ENCODE measurements at places on chromosomes 7 and 10.

GRCh38 chr7:90690159-90690858 lies 94.2 kb downstream of the CDK14 start:
- DNase-seq, result no peak

GRCh38 chr10:20596065-20596755 lies 300.9 kb downstream of the NEBL start:
- DNase-seq, result peak; percentile 8

DNA sequence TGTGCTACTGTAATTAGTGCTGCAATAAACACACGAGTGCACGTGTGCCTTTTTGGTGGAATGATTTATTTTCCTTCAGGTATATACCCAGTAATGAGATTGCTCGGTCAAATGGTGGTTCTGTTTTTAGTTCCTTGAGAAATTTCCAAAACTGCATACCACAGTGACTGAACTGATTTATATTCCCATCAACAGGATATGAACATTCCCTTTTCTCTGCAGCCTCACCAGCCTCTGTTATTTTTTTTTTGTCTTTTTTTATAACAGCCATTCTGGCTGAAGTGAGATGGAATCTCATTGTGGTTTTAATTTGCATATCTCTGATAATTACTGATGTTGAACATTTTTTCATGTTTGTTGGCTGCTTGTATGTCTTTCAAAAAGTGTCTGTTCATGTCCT lies 922.9 kb upstream of the LRRN3 start:
- DNase-seq, result no peak

GRCh38 chr7:86991771-86992191 lies 67.7 kb downstream of the ELAPOR2 start:
- no peak for DNase-seq

DNA sequence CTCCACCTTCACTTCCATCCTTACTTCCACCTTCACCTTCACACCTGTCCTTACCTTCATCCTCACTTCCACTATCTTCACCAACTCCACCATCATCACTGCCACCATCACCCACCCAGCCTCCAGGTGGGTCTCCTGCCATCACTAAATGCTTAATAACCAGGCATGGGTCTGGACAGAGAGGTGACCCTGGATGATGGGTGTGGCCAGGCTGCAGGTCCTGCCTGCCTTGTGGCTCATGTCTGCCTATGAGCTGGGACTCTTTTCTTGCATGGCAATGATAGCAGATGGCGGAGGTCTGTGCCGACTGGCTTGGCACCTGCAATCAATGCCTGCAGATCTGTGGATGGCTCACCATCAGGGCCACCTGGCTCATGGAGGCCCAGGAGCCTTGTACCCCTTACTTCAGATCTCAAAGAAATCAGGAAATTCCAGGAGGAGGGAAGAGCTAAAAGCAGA lies 60.1 kb upstream of the ELN start:
- DNase-seq, result no peak

DNA sequence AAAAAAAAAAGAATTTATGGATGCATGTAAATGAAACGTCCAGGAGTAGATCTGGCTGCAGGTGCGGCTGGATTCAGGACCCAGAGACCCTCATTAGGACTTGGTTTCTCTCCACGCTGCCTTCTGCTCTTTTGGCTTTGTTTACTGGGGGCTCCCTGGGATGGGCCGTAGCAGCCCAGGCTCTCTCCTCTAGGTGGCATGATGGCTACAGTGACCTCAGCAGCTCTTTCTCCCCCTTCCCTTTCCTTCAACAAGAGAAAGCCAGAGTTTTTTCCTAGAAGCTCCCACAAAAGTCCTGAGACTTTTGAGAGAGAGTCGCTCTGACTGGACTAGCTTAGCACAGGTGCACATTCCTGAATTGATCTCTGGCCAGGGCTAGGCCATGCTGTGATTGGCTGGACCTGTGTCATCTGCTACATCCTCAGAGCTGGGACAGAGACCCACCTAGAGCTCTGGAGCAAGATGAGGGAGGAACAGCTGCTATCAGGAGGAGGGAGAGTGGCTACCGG lies 67.8 kb upstream of the PDCD4 start:
- DNase-seq, result peak; percentile 49

DNA sequence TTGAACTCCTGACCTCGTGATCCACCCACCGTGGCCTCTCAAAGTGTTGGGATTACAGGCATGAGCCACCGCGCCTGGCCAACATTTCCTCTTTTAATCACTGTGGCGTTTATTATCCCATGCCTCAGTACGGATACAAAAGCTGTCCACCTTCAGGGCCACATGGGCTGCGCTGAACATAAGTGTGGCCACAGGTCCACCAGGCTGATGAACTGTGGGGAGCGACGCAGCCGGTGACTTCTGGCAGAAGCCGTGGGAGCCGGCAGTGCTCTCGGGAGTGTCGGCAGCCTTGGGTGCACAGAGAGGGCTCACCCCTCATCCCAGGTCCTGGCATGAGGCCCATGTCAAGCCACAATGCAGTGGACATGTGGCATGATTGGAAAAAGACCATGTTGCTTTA lies 223.6 kb downstream of the TNS3 start:
- no peak for DNase-seq

- peak; percentile 4 for DNase-seq
These were observed 34.9 kb upstream of the STEAP1 start for GRCh38 chr7:90119178-90119971.

- no peak for DNase-seq
These were observed 284.9 kb upstream of the VWC2 start for GRCh38 chr7:49488573-49488972.

- DNase-seq, result no peak
These were observed 22.3 kb downstream of the SCART1 start for GRCh38 chr10:133475821-133476640.

DNA sequence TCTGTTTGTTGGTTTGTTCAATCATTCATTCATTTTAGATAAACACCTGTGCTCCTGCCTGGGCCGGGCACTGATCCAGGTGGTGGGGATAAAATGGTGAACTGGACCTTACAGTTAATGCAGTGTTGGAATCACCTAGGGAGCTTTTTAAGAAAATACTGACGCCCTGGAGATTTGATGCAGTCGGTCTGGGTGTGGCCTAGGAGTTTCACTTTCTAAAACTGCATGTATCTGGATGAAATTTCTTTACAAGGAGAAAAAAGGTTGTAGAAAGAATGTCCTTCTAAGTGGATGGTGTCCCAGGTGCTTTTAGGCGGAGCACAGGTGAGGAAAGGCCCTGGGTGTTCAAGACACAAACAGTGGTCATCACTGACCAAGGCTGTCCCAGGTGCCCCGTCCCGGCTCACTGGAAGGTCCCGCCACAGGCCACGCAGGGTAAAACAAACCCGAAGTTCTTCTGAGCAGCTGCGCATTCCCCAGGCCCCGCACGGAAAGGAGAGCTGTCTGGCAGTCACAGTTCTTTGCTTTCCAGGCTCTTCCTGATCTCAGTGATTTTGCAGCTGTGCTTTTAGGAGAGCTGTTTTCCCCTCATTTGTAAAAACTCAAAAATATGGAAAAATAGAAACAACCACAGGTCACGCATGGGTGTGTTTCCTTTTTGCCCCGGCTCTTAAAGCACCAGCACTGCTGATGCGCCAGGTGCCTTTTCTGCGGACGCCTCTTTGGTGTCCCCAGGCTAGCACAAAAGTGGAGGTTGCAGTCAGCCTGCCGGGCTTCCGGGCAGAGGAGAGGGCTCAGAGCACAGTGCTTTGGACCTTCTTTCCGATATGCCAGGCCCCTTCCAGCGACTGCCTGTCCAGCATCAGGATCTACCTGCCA lies 161.9 kb downstream of the GRK5 start:
- no peak for DNase-seq

GRCh38 chr7:121689749-121690148 lies 183.2 kb upstream of the PTPRZ1 start:
- DNase-seq, result no peak

DNA sequence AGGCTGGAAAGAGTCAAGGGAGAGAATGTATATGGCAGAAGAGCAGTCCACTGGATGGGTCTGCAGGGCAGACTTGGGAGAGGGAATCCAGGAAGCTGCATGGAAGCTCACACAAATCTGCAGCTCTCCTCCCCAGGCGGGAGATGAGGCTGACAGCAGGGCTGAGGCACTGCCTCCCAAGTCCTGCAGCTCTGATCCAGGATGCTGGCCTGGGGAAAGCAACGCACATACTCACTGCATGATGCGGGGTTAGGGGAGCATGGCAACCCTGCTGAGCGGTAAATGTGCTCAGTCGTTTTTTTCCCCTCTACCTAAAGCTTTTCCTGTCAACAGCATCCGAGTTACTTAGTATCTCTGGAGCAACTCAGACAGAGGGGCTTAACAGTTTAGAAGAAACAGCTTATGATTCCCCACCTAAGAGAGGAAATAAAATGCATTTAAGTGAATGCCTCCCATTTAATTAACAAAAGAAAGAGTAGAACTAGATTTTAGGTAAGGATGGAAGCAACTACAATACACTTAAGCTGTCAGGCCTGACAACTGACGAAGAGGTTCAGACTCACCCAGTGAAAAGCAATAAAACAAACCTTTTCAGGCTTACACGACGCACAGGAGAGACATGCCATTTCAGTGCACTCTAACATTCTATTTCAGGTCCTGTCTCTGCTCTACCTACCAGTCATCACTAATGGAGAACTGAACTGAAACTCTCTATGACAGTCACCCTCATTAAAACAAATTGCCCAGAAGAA lies 37.0 kb downstream of the CHCHD3 start:
- DNase-seq, result no peak

DNA sequence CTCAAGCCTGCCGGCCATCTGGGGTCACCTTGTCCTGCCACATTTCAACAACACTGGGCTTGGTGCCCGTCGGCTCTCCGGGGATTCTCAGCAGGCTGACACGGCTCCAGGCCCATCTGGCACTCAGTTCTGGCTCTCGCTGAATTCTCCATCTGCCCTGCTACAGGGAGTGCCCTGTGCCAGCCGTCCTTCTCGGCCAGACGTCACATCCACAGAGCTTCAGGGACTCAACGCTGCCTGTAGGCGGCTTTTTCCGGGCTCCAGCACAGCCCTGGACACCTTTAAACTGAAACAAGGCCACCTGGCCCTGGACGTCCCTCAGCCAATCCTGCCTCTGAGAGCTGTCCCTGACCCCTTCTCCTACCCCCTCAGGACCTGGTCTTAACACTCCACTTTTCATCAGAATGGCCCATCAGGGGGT lies 43.0 kb downstream of the TMEM130 start:
- no peak for DNase-seq

DNA sequence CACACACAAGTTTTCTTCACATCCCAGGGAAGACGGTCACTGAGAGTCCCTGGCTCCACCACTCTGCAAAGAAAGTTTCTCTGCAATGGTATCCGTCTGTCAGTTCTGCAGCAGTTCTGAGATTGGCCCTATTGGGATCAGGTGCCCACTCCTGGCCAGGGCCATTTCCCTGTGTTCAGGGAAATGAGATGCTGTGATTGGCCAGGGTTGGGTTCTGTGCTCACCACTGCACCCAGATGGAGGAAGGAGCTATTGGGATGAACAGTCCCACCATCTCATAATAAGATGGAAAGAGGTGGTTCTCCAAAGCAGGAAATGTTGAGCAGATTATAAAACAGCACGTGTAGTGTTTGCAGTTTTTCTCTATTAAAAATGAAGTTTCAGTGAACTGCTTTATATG lies 13.3 kb upstream of the PIP4K2A start:
- no peak for DNase-seq

GRCh38 chr10:132021504-132022143 lies 39.9 kb upstream of the BNIP3 start:
- no peak for DNase-seq

DNA sequence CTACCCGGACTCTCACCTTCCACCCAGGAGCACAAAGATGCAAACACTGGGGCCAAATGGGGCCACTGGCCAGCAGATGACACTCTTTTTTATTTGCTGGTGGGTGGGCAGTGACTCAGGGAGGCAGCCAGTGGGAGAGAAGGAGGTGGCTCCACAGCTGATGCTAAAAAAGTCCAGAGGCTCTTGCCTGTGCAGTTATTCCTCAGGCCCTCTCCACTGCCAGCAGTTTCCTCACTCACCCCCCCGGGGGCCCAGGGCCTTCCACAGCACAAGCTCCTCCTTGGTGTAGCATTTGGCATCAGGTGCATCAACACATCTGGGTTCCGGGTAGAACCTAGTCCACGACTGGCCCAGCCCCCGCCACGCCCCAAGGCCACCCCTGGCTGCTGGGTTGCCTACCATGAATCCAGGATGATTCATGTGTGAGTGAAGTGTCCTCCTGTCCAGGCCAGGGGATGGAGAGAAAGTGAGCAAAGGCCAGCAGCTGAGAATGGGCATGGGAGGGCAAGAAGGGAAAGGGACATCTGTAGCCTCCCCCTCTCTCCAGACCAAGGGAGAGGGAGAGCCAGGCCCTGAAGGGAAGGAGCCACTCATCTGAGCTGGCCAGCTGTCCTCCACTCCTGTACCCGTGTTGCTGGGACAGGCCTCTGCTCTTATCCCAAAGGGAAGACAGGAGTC lies 1.7 kb upstream of the KCNH2 start:
- peak; percentile 52 for DNase-seq

GRCh38 chr7:80028717-80029116 lies 105.9 kb upstream of the GNAI1 start:
- no peak for DNase-seq

DNA sequence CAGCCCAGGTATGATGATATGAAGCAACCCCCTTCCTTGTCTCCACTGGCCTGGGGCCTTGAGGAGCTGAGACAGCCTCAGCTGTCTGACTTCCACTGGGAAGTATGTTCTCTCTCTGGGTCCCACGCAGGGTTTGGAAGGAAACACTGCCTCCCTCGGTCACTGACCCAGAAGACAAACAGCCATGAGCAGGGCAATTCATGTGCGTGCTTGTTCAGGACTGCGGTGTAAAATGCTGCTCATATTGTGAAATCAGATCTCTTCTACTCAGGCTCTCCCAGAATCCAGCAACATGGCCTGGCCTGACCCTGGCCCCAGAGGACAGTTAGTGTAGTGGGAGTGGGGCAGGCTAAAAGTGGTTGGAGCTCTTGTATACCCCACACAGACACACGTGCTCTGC lies 2.8 kb downstream of the CLCN1 start:
- DNase-seq, result peak; percentile 62

GRCh38 chr7:55023841-55024505 lies 5.2 kb downstream of the EGFR start:
- no peak for DNase-seq

GRCh38 chr7:2837496-2837895 lies 6.6 kb downstream of the GNA12 start:
- DNase-seq, result no peak

- DNase-seq, result peak; percentile 2
These were observed 552.9 kb downstream of the ARL4A start for GRCh38 chr7:13240349-13240748.

GRCh38 chr7:41881331-41882130 lies 178.6 kb upstream of the INHBA start:
- peak; percentile 99 for DNase-seq

- no peak for DNase-seq
These were observed 1164.0 kb upstream of the CELF2 start for GRCh38 chr10:9853405-9854355.

- peak; percentile 2 for DNase-seq
These were observed 701.4 kb upstream of the COBL start for GRCh38 chr7:52017802-52018679.

- no peak for DNase-seq
These were observed 8.9 kb downstream of the WAC start for GRCh38 chr10:28541717-28542365.

DNA sequence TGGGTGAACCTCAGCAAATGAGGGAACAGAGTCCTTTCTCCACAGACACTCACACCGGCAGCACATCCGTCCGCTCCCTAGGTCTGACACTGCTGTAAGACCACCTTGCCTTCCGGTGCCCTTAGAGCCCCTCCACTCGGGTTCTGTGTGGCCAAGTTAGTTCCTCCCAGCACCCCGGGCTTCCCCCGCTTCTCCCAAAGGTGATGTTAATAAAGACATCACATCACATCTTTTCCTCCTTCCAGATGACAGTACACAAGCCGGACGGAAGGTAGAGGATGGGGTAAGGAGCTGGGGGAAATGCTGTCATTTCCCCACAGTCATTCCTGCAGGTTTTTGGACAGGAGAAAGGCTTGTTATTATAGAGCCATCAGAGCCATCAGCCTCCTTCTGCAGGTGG lies 42.3 kb downstream of the OAT start:
- no peak for DNase-seq

All from suppressor macrophage treated with lipopolysaccharide for 1 hour (primary cell).